ENCODE measurements at places on chromosomes 5 and 9.

DNA sequence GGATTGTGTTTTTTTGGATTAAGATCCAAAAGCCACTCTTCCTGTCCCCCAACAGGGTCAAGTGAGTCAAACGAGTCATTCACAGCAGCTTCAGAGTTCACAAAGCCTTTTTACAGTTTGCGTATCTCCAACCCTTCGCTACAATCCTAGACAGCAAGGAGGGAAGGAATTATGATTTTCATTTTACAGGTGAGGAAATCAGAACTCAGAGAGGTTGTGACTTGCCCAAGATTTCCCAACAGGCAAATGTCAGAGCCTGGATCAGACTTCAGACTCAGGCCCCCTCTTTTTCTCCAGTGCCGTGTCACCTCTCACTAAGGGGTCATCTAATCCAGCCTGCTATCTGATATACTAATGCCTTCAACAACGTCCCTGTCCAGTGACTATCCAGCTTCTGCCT, 72.1 kb upstream of the XPA start:
- no peak for DNase-seq

DNA sequence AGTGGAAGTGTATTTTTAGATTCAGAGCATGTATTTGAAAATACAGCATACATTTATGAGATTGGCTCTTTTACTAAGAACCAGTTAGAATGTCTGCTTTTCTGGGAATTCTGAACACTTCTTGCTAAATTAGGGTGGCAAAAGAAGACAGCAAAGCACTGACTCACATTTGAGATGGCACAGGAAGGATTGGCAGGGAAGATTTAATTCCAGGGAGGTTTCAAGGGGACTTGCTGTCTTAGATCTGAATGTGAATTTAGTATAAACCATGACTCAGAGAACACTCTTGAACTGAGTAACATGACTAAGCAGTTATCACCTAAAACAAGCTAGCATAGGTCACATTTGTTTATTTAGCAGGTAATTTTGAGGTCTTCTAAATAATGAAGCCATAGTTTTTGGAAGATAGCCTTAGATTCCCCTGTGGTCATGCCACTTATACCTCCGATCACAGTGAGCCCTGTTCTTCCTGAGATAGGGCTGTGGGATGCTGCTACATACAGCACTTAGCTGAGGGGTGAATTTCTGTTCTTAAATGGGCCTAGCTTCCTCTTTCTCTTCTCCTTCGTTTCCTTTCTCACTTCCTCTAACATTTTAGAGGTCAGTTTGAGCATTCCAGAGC, 173.8 kb downstream of the PCSK1 start:
- peak; percentile 9 for DNase-seq

GRCh38 chr9:130379649-130379970, 65.2 kb upstream of the ASS1 start:
- no peak for DNase-seq

DNA sequence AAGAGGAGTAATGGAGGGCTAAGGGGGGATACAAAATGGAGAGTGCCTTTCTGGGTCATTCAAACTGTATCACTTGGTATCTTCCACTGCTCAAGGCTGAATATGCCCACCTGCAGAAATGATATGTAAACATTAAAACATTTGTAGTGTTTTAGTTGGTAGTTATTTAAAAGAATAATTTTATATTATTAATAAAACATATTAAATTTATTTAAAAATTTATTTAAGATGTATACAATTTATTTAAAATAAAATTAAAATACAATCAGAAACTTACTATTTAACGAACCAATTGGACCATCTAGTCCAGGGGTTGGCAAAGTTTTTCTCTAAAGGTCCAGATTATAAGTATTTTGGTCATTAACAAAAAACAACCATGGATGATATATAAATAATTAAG, 308.5 kb downstream of the PLK2 start:
- no peak for DNase-seq

DNA sequence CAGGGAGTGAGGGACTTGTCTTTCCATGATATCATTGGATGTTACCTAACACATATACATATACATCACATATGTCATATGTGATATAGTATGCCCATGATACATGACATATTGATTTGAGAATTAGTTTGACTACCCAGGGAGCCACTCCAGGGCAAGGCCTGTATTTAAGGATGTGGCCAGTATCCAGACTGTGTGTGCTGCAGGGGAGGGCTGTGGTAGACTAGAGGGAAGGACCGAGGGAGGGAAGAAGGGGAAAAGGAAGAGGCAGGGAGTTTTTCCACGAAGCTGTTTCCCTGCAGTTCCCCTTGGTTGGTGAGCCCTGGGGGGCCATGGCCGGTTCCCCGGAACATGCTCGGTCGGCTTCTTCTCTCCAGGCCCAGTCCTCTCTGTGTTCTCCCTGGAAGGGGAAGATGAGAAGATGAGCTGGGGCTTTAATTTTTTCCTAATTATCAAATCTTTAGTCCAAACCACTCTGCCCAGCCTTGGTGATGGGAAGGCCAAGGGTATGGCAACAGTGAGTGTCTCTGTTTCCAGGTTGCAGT, 48.7 kb downstream of the NSUN2 start:
- no peak for DNase-seq

- DNase-seq = peak; percentile 44
These were observed 166.8 kb downstream of the MUSK start for GRCh38 chr9:110835404-110835803.

GRCh38 chr5:112306956-112307355, 112.1 kb downstream of the EPB41L4A start:
- no peak for DNase-seq

DNA sequence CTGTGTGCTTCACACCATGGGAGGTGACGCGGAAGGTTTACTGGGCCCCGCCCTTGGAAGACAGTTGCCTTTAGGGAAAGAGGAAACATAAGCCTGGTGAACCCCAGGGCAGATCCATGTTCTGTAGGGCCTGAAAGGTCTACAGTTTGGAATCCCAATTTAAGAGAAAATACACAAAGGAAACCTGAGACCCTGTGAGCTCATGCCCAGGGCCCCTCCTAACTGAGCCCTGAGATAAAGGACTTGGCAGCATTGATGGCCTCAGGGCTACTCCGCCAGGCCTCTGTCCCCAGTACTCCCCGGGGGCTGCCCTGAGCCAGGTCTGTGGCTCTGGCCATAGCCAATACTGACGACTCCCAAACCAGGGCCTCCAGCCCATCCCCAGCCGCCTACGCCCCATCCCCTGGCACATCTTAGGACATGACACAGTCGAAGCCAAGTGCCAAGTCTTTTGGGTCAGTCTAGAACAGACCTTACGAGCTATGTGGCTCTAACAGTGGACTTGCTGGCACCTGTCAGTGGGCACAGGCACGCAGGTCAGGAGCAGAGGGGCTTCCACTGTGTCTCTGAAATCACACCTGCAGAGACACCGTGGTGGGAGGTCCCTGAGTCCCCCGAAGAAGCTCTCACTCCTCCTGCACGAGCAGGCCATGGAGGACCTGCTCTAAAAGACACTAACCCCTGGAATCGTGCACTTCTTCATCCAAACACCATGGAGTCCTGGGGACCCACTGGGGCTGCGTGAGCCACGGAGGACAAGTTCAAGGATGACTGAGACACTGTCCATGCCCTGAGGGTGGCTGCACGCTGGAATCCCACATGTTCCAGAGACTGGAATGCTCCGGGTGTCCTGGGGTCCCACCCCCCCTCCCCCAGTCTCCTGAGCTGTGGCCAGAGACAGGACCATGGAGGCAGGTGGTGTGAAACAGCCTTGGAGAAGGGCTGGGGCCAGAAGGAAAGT, 40.3 kb upstream of the BARHL1 start:
- DNase-seq = no peak

- no peak for DNase-seq
These were observed 42.5 kb upstream of the EXOC3 start for GRCh38 chr5:400282-401145.

DNA sequence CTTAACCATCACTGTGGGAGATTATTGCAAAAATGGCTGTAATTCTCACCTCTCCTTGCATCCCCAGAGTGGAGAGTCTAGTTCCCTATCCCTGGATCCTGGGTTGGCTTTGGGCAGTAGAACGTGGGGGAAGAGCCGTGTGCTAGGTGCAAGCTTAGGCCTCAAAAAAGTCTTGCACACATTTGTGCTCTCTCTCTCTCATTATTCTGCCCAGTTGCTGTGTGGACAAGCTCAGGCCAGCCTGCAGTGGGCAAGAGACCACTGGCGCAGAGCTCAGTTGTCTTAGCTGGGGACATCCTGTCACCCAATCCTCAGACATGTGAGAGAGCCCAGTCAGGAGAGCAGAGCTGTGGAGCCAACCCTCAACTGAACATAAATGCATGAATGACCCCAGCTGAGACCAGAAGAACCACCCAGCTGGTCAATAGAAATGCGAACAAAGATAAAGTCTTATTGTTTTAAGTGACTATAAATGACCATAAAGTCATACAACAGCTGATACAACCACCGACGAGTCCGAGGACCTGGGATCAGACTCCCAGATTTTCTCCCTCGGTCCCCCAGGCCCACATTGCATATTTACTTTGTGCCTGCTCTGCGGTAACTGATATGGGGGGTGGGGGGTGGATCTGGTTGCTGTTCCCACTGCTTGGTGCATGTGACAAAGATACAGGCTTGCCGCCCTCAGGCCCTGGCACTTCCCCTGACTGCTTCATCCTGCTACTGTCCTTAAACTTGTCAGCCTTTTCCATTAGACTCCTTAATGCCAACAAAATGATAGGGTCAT, 166.4 kb upstream of the MVB12B start:
- DNase-seq = no peak

DNA sequence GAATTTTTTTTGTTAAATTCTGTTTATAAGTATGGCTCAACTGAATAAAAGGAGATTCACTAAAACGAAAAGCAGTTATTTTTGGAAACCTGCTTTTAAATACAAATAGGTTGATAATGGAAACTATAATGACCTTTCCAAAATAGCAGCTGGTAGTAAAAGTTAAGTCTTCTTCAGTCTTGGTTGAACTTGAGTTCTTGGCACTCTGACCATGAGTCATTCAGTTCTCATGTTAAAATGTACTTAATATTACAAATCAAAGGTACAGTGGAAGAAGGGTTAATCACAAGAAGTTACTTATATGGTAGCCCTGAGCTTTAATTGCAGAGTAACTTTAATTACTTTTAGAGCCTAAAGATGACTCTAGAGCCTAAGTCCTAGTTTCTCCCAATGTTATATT, 62.1 kb downstream of the KLF9 start:
- DNase-seq = no peak

GRCh38 chr9:126965541-126966428, 51.2 kb downstream of the RALGPS1 start:
- DNase-seq = peak; percentile 74

DNA sequence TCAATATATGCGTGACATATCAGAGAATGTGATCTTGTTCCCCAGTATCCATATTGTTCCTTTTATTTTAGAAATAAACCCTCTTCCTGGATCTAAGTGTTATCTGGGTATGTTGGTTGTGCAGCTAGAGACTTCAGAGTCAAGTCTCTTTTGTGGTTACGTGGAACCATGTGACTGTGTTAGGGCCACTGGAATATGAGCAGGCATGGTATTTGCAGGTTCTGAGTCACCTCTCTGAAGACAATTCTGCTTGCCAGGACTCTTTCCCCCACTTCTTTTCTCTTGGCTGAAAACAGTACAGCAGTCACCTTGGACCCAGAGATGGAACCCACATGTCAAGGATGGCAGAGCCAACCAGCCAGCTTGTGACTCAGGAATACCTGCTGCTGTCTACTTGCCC, 59.7 kb downstream of the ATP10B start:
- no peak for DNase-seq

- DNase-seq = no peak
These were observed 148.9 kb upstream of the RUSC2 start for GRCh38 chr9:35341021-35341420.
